ENCODE measurements at places on chromosomes 1 and 21. TPM values are rescaled to one million over a fixed set of nuclear protein-coding genes. Genes with fewer than 3 reads are reported as not detected.

Gene WNT4
- not detected for total RNA-seq

Gene ERICH3
- not detected for total RNA-seq

Gene TMEM51
- 5.2 TPM for total RNA-seq

Gene FAM163A
- 0.08 TPM for total RNA-seq

Gene AMY1C
- total RNA-seq, result not detected

Gene SON
- total RNA-seq, result 362 TPM

Gene SYCP1
- total RNA-seq, result 0.24 TPM
